Activated CD4-positive, alpha-beta T cell treated with anti-CD3 and anti-CD28 coated beads, Interleukin-2, amount 10 ng/mL, durations not matched to agents 7 days and 5 days (primary cell): ENCODE measurements at places on chromosomes 12 and 14.
A peak's percentile ranks its signal among the peaks of the same experiment; 100 is the strongest.

DNA sequence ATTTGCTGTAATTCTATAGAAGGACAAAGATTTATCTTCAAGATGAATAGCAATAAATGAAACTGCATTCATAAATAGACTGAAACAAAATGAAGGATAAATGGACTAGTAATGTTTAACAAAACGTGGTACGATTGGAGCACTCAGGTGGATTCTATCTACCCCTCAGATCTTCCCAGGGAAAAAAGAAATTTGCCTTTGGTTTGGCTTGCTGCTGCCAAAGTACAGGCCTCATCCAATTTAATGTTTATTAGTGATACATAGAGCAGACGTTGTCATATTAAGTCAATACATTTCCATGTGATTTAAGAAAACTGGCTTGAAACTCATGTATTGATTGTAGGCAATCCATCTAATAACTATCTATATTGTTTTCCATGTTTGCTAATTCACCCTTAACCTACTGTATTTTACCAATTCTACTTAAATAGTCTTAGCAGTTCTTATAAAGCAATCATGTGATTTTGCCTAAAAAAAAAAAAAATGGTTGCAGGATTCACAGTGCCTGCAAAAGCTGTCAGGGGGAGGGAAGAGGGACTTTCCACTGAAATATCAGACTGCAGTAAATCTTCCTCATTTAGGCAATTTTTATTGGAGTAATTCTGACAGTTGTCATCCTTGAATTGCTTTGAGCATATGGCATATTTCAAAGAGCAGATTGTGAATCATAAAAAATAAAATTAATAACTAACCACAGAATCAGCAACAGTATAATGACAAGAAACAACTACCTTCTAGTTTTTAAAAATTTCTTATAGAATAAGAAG, 242.2 kb upstream of the NPAS3 start:
- H3K4me3 ChIP-seq: no peak overlapping the region
- no peaks in the 10 kb centered on the region for H3K4me1 ChIP-seq
- no peak for DNase-seq

- H3K4me1 ChIP-seq: peaks cover 18% of the 10 kb centered on the region
- no peak overlapping the region for H3K4me3 ChIP-seq
- H3K36me3 ChIP-seq: no peaks in the 10 kb centered on the region
- no peak overlapping the region for H3K27ac ChIP-seq
- DNase-seq: no peak
Measured at GRCh38 chr12:89933911-89934310, 225.3 kb upstream of the ATP2B1 start.

DNA sequence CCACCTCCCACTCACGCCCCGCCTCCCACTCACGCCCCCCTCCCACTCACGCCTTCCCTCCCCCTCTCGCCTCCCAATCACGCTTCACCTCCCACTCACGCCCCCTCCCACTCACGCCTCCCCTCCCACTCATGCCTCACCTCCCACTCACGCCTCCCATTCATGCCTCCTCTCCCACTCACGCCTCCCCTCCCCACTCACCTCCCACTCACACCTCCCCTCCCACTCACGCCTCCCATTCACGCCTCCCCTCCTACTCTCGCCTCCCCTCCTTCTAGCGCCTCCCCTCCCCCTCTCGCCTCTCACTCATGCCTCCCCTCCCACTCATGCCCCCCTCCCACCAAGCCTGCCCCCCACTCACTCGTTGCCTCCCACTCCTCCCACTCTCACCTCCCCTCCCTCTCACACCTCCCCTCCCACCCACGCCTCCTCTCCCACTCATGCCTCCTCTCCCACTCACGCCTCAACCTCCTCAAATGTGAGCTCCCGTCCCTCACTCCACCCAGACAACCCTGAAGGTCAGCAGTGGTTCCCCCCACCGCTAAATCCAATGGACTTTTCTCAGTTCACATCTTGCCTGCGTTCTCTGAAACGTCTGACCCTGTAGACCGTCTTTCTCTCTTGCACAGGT, 39.8 kb downstream of the TMEM63C start:
- H3K27ac ChIP-seq: no peak overlapping the region
- H3K4me3 ChIP-seq: no peak overlapping the region
- no peaks in the 10 kb centered on the region for H3K4me1 ChIP-seq
- DNase-seq: no peak
- H3K36me3 ChIP-seq: no peaks in the 10 kb centered on the region

DNA sequence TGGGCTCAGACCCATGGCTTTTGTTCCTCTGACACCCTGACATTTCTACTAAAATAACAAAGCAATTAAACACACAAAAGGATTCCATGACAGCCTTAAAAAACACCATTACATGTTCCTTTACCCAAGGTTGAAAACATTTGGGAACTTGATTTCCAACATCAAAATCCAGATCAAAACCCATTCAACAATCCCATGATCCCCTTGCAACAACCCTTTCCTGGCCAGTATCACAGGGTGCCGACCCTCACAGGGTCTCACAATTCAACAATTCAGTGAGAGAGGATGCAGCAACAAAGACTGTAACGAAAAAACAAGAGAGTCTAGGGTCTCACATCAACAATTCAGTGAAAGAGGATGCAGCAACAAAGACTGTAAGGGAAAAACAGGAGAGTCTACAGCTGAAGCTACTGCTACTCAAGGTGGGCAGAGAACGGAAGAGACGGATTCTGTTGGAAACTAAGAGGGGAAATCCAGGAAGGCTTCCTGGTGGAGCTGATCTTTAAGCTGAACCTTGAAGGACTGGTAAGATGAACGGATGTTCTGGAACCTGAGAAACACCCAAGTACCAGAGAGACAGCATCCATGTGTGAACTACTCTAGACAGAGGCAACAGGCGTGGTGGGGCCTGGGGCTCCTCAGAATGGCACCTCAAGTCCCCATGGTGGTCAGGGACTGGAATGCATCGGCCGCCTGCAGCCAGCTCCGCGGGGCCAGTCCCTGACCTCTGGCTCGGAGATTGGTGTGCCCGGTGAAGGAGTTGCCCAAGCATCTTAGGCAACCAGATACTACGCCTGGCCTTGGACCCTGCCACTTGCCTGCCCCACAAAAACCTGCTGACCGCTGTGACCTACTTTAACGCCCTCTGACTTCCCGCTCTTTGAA, 22.7 kb upstream of the ZFP36L1 start:
- H3K36me3 ChIP-seq: no peaks in the 10 kb centered on the region
- DNase-seq: no peak
- H3K4me1 ChIP-seq: peaks cover 57% of the 10 kb centered on the region
- peak overlapping the region; percentile 72 for H3K4me3 ChIP-seq

DNA sequence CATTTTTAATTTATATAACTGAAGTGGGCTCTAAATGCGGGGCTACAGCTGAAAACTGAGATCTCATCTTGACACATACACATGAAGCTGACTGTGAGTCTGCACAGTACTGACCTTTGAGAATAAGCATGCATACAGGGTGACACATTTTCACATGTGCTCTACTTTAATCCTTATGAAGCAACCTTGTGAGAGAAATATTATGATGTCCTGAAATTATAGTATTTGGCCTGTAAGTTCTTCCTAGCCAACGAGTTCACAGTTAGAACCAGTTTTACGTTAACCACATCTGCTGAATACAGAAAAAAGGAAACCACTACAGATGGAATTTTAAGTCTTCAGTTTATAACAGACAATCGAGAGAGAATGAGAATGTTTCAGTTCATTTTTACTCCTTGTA, 70.3 kb downstream of the SPPL3 start:
- no peak overlapping the region for H3K27ac ChIP-seq
- peaks cover 48% of the 10 kb centered on the region for H3K4me1 ChIP-seq
- DNase-seq: no peak
- no peak overlapping the region for H3K4me3 ChIP-seq
- no peaks in the 10 kb centered on the region for H3K27me3 ChIP-seq
- H3K36me3 ChIP-seq: peaks cover 1% of the 10 kb centered on the region

DNA sequence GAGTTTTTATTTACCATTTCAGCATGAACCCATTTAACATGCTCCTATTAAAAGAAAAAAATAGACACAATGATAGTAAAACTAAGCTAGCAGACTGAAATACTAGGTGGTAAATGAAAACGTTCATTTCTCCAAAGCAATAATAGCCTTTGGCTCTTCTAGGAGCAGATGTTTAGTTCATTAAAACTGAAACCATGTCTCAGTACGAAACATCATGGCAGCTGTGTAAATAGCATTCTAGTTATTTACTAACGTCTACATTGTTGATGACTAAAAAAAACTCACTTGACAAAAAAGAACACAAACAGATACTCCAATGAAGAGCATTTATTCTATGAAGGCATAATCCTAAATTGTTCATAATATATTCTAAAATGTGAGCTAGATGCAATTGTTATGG, 17.9 kb downstream of the RECQL start:
- peaks cover 3% of the 10 kb centered on the region for H3K4me1 ChIP-seq
- H3K36me3 ChIP-seq: peaks cover 15% of the 10 kb centered on the region
- H3K27ac ChIP-seq: no peak overlapping the region
- no peaks in the 10 kb centered on the region for H3K27me3 ChIP-seq
- DNase-seq: no peak

DNA sequence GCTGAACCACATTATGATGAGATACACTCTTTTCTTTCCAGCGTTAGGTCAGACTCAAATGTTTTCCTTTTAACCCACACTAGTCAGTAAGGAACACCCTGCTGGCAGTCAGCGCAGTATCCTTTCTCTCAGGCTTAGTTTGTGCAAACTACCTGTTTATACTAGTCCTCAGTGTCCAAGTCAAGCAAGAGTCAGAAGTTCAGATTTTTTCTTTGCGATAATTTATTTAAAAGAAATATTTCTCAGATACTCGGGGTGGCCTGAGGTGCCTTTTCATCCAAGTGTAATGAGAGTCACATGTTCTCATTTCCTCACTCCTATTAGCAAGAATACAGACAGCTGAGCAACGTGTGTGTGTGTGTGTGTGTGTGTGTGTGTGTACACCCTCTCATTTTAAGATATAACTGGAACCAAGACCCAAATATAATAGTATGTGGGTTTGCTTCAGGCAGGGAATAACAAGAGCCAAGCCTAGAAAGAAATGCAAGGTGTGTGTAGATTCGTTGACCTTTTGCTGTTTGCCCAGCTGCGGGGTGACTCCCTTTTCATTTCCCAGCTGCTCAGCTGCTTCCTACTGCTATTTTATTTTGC, 182.7 kb downstream of the KICS2 start:
- no peak overlapping the region for H3K27ac ChIP-seq
- no peaks in the 10 kb centered on the region for H3K36me3 ChIP-seq
- DNase-seq: no peak
- no peaks in the 10 kb centered on the region for H3K27me3 ChIP-seq

- DNase-seq: no peak
- H3K36me3 ChIP-seq: no peaks in the 10 kb centered on the region
- peaks cover 11% of the 10 kb centered on the region for H3K4me1 ChIP-seq
- peak overlapping the region; percentile 7 for H3K4me3 ChIP-seq
Measured at GRCh38 chr12:22408610-22409376, 74.3 kb upstream of the ST8SIA1 start.

- peaks cover 59% of the 10 kb centered on the region for H3K4me1 ChIP-seq
- H3K27ac ChIP-seq: peak overlapping the region; percentile 80
- H3K27me3 ChIP-seq: no peaks in the 10 kb centered on the region
- DNase-seq: no peak
- H3K36me3 ChIP-seq: peaks cover 2% of the 10 kb centered on the region
- H3K4me3 ChIP-seq: peak overlapping the region; percentile 64
Measured at GRCh38 chr12:779745-780734, 27.7 kb downstream of the WNK1 start.

DNA sequence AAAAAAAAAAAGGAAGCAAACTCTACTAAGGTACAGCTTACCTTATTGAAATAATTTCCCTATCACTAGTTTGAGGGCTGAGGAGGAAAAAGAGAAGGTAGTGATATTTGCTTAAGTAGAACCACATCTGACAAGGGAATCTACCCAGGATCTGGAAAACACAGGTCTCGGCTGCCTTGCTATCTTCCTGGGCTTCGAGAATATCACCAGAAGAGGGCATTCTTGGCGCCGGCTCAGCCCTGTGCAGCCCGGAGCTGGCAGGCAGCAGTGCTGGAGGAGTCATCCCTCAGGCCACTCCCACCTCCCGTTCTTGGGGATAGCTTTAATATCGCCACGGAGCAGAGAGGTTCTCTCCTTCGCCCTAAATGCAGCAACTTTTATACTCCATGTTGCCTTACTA, 1181.2 kb downstream of the VRK1 start:
- peaks cover 25% of the 10 kb centered on the region for H3K36me3 ChIP-seq
- peaks cover 55% of the 10 kb centered on the region for H3K4me1 ChIP-seq
- H3K27me3 ChIP-seq: no peaks in the 10 kb centered on the region
- H3K4me3 ChIP-seq: peak overlapping the region; percentile 88

- no peak overlapping the region for H3K4me3 ChIP-seq
- H3K27ac ChIP-seq: no peak overlapping the region
Measured at GRCh38 chr12:13293096-13293495, 96.6 kb downstream of the EMP1 start.

- DNase-seq: no peak
- no peak overlapping the region for H3K27ac ChIP-seq
- H3K4me1 ChIP-seq: peaks cover 17% of the 10 kb centered on the region
Measured at GRCh38 chr14:21307637-21308036, 27.8 kb downstream of the RPGRIP1 start.

- no peaks in the 10 kb centered on the region for H3K27me3 ChIP-seq
- H3K27ac ChIP-seq: no peak overlapping the region
- H3K36me3 ChIP-seq: peaks cover 5% of the 10 kb centered on the region
Measured at GRCh38 chr14:105226198-105226597, 22.1 kb upstream of the BTBD6 start.

GRCh38 chr14:96798956-96799355, 1.8 kb downstream of the VRK1 start:
- no peaks in the 10 kb centered on the region for H3K27me3 ChIP-seq
- no peak for DNase-seq
- H3K4me1 ChIP-seq: peaks cover 48% of the 10 kb centered on the region
- peak overlapping the region; percentile 87 for H3K4me3 ChIP-seq

DNA sequence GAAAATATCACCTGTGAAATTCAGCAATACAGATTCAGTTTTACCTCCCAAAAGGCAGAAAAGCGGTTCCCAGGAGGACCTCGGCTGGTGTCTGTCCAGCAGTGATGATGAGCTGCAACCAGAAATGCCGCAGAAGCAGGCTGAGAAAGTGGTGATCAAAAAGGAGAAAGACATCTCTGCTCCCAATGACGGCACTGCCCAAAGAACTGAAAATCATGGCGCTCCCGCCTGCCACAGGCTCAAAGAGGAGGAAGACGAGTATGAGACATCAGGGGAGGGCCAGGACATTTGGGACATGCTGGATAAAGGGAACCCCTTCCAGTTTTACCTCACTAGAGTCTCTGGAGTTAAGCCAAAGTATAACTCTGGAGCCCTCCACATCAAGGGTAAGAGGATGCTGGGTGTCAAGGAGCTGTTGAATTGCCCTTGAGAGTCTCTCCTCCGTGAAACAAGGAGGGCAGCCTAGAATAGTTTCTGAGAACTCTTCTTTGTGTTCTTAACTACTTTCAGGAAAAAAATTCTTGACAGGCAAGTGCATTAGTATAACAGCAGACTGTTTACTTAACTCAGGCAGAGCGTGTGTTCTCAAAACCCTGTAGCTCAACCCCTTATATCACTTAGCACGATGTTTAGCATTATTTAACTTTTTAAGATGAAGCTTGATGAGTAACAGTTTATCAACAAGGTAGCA, 7.7 kb downstream of the TDP1 start:
- H3K27me3 ChIP-seq: no peaks in the 10 kb centered on the region
- peaks cover 64% of the 10 kb centered on the region for H3K36me3 ChIP-seq
- peaks cover 40% of the 10 kb centered on the region for H3K4me1 ChIP-seq
- no peak overlapping the region for H3K4me3 ChIP-seq
